Stimulated activated CD4-positive, alpha-beta T cell treated with anti-CD3 and anti-CD28 coated beads, Interleukin-1b, Interleukin-23, amount 100 ng/mL, for 1 hour (primary cell): ENCODE measurements at places on chromosomes 2 and 18.

DNA sequence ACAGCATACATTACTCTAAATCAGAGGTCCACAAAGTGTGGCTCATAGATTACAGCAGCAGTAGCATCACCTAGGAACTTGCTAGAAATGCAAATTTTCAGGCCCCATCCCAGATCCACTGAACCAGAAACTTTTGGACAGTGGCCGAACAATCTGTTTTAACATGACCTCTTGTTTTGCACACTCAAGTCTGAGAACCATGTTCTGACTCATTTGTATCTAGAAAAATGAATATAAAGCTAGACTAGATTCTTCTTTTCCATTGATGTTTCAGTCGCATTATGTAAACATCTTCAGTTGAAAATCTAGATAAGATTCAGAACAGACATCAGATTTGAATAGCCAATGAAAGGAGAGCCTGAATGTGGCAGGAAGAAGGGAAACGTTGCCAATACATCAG, 608.8 kb downstream of the LRP1B start:
- no peak for DNase-seq

GRCh38 chr18:31248783-31249521, 69.0 kb upstream of the DSG1 start:
- no peak for DNase-seq

- no peak for DNase-seq
These were observed 140.2 kb downstream of the LRRTM1 start for GRCh38 chr2:80164375-80164774.

GRCh38 chr2:130393318-130393910, 37.6 kb downstream of the PTPN18 start:
- DNase-seq, result no peak

GRCh38 chr2:28367667-28368356, 24.8 kb upstream of the FOSL2 start:
- no peak for DNase-seq

- peak; percentile 7 for DNase-seq
These were observed 818 bp downstream of the ITGB1BP1 start for GRCh38 chr2:9422321-9423099.

DNA sequence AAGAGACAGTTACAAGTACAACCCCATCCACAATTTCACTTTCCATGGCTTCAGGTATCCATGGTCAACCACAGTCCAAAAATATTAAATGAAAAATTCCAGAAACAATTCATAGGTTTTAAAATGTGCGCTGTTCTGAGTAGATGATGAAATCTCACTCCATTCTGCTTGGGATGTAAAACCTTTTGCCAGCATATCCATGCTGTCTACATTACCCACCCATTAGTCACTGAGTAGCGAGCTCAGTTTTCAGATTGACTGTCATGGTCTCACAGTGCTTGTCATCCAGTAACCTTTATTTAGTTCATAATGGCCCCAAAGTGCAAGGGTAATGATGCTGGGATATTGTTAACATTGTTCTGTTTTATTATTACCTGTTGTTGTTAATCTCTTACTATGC, 40.5 kb downstream of the SMAD4 start:
- DNase-seq, result no peak

DNA sequence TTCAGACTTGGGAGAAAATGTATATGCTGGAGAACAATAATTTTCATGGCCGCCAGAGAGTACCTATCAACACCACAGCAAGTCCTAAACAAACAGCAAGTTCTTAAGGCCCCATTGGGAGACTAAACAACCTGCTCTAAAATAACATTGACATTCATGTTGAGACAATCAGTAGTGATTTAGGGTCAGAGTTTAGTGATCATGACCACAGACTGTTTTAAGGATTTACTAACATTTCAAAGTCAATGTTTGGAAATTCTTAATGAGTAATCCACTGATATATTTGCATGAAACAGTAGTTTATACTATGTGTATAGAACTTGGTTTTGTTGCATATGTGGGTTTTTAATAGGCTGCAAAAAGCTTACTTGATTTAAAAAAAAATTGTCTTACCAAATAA, 34.7 kb downstream of the RASGRP3 start:
- DNase-seq, result no peak

DNA sequence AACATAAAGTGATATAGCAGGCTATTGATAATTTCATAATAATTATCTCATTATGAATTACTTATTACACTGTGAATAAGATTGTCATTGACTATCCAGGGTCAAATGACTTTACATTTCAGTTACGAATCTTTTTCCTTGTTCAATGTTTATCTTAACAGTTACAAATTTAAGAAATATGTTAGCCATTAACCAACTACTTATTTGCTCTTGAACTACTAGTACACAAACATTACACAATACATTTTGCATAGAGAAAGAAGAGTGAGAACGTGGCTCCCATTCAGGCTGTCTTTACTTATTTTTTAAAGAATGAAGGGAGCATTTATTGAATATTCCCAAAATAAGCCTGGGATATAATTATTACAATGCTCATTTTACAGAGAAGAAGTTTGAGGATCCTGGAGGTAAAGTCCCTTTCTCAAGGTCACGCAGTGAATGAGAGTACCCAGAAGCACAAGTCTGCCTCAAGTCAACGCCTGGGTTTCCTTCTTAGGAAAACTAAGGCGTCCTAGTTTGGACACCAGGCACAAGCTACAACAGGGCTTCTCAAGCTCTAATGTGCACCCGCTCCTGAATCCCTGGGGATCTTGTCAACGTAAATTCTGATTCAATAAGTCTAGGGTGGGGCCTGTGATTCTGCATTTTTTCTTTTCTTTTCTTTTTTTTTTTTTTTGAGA, 164.2 kb downstream of the FIGN start:
- no peak for DNase-seq

GRCh38 chr2:225270861-225271260, 128.6 kb upstream of the NYAP2 start:
- no peak for DNase-seq

DNA sequence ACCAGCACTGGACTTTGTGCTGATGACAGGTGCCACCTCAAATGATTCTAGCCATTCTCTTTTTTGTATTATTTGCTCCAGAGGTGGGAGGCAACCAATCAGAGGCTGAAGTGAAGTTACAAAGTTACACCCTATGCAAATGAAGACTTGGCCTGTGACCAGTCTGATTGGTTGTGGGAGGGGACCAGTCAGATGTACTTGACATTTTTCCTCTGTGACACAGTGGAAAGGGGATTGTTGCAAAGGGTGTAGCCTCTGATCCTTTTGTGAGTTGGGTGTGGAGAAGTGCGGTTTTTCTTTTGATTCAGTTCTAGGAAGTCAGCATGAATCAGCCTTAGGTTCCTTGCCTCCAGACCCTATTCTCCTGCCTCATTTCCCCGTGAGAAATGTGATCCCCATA, 244.0 kb downstream of the ARL6IP6 start:
- no peak for DNase-seq

DNA sequence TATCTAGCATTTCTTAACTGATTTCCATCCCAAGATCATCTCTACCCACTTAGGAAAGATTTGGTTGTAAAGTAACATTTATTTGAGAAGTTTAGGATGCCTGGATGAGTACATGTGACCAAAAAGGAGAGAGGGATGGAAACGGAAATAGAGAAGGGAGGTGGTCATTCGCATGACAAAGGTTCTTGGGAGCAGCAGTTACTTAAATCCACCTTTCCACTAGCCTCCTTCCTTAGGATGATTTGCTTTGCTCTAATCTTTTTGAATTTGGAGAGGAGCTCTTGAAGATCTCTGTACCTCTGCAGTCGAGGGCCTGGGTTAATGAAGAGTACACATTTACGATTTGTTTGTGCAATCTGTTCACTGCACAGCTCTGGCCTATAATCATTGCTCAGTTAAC, 623.5 kb downstream of the EPHA4 start:
- no peak for DNase-seq

GRCh38 chr2:133456971-133457370, 111.3 kb downstream of the NCKAP5 start:
- no peak for DNase-seq

- no peak for DNase-seq
These were observed 38.5 kb downstream of the HPCAL1 start for GRCh38 chr2:10341193-10341592.

- DNase-seq, result no peak
These were observed 57.2 kb downstream of the LIPG start for GRCh38 chr18:49618742-49619681.
